ENCODE measurements at places on chromosomes 7 and 10.

- DNase-seq = no peak
Measured at GRCh38 chr10:86124734-86125133, 241.9 kb downstream of the GRID1 start.

DNA sequence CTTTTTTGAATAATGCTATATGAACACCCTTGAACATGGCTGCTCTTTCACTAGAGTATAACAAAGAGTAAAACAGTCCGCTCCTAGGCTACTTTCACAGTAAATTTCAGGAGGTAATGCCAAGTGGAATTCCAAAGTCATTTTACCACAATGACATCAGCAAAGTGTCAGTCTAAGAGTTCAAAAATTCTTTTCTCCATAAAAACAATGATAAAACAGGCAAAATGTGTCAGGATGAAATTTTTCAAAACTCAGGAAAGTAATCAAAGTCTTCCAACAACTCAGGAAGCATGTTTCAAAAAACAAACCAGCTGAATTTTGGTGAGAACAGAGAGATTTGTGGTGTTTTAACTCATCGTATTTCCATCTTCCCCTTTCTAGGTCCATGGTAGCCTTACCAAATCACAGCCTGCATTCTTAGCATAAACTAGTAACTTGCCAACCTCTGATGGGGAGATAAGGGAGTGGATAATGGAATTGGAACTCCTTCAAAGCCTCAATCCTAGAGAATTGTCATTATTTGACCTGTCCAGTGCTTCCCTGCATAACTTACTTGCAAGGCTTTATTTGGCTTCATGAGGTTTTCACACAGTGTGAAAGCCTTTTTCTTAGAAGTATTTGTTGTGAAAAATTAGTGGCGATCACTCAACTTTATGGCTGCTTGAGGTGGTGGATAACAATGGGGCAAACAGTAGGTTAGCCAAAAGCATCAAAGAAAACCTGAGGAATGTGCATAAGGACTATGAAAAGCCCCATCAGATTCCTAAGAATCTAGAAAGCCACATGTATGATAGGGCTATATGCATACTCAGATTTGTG, 302.7 kb downstream of the HDAC9 start:
- DNase-seq = no peak

GRCh38 chr10:818010-818409, 113.5 kb downstream of the LARP4B start:
- no peak for DNase-seq

DNA sequence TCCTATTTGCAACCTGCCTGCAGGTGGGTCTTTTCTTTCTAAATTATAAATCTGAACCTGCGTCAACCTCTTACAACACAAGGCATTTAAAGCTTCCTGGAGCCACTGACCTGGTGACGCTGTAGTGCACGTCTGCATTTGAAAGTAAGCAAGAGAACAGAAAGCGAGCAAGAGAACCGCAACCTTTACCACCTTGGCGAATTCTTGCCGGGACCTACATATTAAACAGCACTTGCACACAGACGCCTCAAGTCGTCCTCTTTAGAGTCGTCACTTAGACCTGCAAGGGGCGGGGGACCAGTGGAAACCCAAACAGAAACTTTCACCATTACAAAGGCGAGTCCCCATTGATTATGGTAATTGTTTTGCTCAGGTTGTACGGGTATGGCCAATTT, 9.5 kb downstream of the GLI3 start:
- DNase-seq = no peak

GRCh38 chr10:78952030-78952429, 116.7 kb upstream of the ZMIZ1 start:
- no peak for DNase-seq

GRCh38 chr7:27665531-27665930, 2.8 kb upstream of the HIBADH start:
- DNase-seq = no peak

GRCh38 chr10:58956926-58957325, 219.5 kb upstream of the PHYHIPL start:
- DNase-seq = no peak

GRCh38 chr10:60170250-60170649, 219.4 kb downstream of the ANK3 start:
- DNase-seq = no peak

GRCh38 chr10:53109320-53109719, 336.7 kb upstream of the MBL2 start:
- no peak for DNase-seq

GRCh38 chr10:131896403-131896802, 4.4 kb upstream of the PPP2R2D start:
- no peak for DNase-seq

- no peak for DNase-seq
Measured at GRCh38 chr7:131562941-131563340, 6.5 kb upstream of the PODXL start.

DNA sequence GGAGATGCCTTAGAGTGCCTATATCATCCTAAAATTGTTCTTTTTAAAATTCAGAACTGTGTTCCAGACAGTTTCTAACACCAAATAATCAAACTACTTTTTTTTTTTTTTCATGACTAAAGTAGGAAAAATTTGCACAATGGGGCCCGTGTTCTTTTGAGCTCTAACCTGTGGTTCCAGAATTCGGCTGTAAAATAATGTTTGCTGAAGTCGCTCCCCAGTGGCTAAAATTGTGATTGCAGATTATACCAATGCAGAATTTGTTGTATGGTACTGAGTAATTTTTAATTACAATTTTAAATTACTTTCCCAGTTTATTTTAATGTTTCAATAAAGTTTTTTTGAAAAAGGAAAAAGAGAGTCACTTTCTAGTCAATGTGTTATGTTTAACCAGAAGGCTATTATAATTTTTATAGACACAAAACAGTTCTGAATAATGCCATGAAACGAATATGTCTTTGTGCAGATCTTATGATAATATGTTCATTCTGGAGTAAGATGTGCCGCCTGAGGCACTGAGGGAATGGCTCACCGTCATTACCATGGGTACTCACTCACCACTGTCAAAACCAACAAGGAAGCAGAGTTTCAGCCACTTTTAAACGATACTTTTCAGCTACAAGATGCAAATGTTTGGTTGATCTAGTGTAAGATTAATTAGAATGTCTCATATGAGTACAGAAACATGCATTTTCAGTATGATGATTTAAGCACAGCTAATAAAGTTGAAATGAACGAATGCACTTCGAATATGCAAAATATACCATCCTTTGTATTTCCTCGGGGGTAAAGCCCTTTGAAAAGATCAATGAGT, 173.6 kb downstream of the PRKCQ start:
- DNase-seq = no peak

- DNase-seq = peak; percentile 72
Measured at GRCh38 chr7:151051108-151051507, 2.8 kb downstream of the ASIC3 start.

- no peak for DNase-seq
Measured at GRCh38 chr10:56318816-56319215, 42.2 kb downstream of the ZWINT start.

DNA sequence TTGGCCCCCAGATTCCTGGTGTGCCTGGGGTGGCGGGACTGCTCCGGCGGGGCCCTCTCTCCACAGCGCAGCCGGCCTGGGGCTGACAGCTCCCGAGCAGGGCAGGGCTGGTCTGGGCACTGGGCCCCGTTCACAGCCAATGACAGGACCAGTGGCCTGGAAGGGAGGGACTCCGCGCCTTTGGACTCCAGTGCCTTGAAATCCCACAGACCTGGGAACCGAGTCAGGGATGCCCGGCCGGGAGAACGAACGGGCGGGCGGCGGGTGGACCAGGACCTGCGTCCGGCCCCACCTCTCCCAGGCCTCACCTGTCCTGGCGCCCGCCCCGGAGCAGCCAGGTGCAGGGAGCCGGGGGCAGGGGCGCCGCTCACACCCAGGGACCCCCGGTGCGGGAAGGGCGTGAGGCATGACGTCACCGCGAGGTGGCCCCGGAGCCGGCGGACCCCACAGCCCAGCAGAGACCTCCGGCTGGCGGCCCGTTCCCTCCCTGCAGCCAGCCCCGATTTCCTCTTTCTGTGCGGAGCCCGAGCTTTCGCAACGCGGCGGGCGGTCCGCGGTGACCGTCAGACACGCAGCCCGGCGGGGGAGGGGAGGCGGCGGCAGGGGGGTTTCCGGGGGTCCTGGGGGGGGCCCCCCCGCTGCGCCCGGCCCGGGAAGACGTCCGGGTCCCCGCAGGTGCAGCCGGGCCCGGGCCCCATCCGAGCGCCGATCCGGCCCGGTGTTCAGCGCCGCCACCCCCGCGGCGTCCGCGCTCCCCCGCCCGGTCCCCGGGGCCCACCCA, 743 bp downstream of the ADAP1 start:
- peak; percentile 86 for DNase-seq

GRCh38 chr7:129835569-129835968, 117.2 kb downstream of the UBE2H start:
- DNase-seq = no peak

- DNase-seq = no peak
Measured at GRCh38 chr10:12697764-12698163, 303.7 kb downstream of the CCDC3 start.

DNA sequence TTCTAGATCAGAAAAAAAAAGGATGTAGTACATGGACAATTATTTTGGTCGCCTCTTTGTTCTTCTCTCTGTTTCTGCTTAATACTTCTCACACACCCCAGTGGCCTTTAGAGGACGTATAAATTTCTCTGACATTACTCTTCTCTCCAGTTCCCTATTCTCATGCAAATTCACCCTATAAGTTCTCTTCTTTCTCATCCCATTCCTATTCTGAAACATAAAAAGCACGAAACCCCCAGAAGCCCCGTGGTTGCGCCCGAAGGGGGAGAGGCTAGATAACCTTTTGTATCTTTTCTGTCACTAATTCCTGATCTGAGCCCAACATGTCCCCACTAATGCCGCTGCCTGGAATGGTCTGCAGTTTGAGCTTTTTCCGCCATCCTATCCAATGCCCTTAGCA, 136.9 kb downstream of the SKIDA1 start:
- DNase-seq = no peak

- DNase-seq = no peak
Measured at GRCh38 chr7:87038993-87039690, 20.3 kb downstream of the ELAPOR2 start.

Measured in mucosa of descending colon (tissue), 3 donors.